ENCODE measurements at places on chromosomes 3 and 15.

DNA sequence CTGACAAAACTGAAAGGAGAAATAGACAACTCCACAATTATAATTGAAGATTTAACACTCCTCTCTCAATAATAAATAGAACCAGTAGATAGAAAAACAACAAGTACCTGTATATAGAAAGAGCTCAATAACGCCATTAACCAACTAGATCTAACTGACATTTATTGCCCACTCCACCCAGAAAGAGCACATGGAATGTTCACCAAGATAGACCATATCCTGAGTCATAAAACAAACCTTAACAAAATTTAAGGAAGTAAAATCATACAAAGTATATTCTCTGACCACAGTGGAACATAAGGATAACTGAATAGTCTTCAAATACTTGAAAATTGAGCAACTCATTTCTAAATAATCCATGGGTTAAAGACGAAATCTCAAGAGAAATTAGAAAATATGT lies 25.1 kb downstream of the KBTBD12 start:
- peak; percentile 5 for DNase-seq

DNA sequence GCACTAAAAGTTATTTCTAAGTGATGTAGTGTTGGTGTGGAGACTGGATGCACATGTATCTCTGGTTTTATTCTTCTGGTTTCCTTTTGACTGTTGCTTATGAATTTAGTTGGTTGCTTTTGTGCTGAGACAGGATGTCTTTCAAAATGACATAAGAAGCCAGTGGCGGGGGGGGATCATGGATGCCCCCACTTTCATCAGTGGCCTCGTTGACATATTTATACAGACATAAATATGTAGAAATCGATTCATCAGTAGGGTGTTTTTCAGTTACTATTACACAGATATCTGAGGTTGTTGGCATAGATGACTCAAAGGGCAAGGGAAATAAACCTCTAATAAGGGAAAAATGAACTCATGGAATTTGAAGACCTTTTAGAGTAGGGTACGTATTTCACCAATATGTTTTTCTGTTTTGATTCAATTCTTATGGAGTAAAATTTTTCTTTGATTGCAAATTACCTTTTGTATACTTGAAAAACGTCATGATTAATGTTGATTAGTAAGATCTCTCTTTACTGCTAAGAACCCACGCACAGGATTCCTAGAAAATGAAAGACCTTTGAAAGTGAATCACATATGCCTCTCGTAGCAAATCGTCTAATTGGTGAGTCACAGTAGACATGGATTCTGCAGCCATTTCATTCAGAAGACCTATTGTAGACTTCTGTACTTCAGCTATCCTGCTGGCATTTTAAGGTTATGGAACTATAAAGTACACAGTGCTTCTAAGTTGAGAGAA lies 97.4 kb upstream of the RBMS3 start:
- DNase-seq, result no peak

- DNase-seq, result no peak
Observed at GRCh38 chr3:46545818-46546630, 20.1 kb downstream of the LRRC2 start.

GRCh38 chr15:40343512-40343911 lies 2.8 kb upstream of the CCDC9B start:
- DNase-seq, result peak; percentile 55

- DNase-seq, result no peak
Observed at GRCh38 chr3:135217730-135218129, 422.7 kb downstream of the EPHB1 start.

DNA sequence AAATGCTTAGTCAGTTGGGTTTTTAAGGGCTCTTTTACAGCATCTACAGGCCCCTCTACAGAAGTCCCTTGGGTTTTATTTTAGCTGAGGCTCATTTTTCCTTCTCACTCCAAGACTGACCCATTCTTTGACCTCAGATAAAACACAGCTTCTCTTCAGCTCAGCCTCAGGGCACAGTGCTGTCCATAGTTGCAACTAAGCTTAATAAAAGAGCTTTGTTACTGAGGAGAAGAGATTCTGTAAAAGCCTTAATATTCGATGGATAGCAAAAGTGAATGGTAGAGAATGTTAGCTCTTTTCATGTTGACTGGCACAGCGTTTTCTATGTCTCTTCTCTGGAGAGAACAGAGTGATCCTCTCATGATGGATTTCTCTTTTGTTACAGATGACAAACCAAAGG lies 277.9 kb downstream of the BBX start:
- no peak for DNase-seq

GRCh38 chr3:88926221-88926620 lies 181.2 kb upstream of the EPHA3 start:
- no peak for DNase-seq

DNA sequence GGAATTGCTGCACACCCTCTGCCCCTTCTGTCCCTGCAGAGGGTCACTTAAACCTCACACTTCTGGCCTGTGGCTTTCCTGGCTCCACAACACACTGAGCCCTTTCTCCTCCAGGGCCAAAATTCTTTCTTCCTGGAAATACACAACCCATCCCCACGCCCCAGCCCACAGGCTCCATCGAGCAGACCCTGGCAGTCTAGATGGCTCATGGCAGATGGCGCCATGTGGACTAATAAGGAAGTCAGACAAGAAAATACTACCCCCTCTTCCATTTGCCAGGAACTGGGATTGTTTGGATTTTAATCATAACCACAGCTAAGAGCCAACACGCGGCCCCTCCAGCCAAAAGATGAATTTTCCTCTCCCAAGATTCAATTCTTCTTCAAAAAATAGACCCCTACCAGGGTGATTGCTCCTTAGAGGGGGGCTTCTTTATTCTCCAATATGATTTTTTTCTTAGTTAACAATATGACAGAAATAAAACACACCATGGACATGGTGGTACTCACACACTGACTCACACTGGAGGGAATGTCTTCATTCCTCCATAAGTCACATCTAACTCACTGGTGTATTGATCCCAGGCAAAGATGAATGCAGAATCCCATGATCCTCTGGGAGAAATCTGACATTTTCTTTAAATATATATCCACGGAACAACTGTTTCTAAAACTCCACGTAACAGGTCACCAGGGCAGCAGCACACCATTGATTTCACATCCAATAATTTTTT lies 111.5 kb downstream of the NTRK3 start:
- no peak for DNase-seq

DNA sequence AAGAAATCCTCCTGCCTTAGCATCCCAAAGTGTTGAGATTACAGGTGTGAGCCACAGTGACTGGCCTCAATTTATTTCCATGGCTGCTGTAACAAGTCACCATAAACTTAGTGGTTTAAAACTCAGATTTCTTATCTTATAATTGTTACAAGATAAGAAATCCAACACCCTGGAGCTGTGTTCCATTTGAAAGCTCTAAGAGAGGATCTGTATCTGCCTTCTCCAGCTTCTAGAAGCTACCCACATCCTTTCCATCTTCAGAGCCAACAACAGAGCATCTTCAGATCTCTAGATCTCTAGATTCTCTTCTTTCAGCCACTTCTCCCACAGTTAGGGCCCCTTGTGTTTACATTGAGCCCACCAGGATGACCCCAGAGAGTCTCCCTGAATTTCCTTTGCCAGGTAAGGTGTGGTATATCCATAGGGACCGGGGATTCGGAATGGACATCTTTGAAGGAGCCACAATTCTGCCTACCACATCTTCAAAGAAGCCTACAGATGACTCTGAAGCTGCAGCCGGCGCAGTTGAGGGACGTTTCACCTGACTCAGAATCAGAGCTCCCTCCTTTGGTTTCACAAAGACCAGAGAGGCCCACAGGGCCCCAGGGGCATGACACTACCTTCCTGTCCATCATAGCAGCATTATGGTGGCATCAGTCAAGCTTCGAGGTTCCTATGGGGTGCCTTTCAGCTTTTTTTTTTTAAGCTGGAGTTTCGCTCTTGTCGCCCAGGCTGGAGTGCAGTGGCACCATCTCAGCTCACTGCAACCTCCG lies 87.0 kb upstream of the IGF1R start:
- DNase-seq, result no peak

DNA sequence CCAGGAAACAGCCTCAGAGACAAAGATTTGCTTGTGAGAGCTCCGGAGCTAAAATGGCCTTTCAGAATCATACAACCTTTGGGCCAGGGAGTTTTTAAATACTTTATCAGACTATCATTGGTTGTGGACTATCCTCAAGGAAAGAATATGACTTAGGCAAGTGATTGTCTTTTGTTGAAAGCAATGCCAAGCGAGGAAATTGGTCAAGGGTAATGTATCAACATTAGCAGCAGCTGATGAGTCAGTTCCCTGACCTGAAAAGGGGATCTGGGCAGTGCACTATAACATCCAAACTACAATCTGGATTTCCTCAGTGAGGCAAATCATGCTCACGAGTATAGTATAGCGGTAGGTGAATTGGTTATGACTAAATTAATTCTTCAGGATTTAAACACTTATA lies 303.6 kb downstream of the LSAMP start:
- no peak for DNase-seq

GRCh38 chr15:72515591-72516389 lies 41.7 kb downstream of the ARIH1 start:
- DNase-seq, result no peak

- DNase-seq, result no peak
Observed at GRCh38 chr3:42691816-42692666, 6.7 kb downstream of the KLHL40 start.

- no peak for DNase-seq
Observed at GRCh38 chr15:75212200-75212858, 10.6 kb downstream of the C15orf39 start.

DNA sequence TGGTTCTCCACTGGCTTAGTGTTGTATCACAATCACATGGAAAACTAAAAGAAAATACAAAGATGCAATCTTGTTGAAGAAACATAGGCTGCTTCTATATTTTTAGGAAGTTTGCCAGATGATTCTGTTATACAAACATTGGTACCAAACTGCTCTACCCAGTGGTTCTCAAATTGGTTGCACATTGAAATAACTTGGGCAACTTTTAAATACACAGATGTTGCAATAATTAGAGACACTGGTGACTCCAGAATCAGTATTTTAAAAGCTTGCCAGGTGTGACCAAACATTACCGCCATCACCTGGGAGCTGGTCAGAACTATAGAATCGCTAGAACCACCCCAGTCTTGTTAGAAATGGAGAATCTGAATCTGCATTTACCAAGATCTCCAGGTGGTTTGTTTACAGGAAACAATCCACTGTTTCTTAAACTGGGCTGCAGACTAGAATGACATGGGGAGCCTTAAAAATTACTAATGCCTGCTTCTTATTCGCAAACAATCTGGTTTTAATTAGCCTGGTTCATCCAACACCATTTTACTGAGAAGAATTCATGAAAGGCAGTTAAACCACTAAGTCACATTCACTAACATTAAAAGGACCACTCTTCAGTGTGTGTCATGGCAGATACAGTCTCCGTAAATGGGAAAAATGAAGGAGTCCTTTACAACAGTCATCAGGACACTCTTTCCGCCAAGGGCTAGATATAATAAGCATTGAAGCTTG lies 76.5 kb downstream of the ACAP2 start:
- no peak for DNase-seq

- no peak for DNase-seq
Observed at GRCh38 chr15:74841891-74842373, 1.0 kb downstream of the ULK3 start.

GRCh38 chr3:58349792-58350626 lies 17.3 kb downstream of the PXK start:
- DNase-seq, result peak; percentile 86

DNA sequence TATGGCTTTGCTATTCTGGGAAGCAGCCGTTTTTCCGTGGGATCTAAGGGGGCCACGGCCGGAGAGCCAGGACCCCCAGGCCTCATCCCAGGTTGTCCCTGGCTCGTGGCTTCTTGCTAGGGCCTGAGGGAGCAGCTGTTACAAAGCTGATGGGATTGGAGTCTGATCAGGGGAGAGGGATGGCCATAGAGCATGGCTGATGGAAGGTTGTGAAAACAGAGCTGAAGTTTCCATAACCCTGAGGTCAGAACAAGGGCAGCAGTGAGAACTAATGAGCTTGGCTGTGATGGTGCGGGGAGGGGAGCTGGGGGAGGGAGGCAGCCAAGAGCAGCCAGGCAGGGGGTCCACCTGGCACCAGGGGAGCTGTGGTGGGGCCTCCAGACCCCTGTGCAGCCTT lies 63.0 kb downstream of the LINGO1 start:
- peak; percentile 41 for DNase-seq

- no peak for DNase-seq
Observed at GRCh38 chr3:71089271-71089847, 494.2 kb downstream of the FOXP1 start.

- DNase-seq, result peak; percentile 14
Observed at GRCh38 chr15:47523681-47524475, 193.4 kb upstream of the SEMA6D start.

DNA sequence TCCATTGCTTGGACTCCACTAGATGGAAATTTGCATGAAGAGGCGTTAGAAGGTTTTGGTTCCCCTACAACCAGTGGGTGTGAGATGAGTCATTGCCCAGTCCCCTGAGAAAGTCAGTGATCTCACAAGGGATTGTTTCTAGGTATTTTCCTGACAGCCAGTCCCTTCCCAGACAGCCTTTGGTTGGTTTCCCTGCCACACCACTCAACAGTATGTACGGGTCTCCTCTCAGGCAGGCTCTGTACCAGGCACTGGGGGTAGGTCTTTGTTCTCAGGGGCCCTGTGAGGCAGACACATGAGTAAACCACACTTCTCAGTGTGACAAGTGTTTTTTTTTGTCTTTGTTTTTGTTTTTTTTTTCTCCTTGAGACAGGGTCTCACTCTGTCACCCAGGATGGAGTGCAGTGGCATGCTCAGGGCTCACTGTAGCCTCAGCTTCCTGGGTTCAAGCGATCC lies 4.0 kb downstream of the LAMP3 start:
- no peak for DNase-seq

- no peak for DNase-seq
Observed at GRCh38 chr3:193836511-193836910, 243.5 kb downstream of the OPA1 start.

- DNase-seq, result peak; percentile 84
Observed at GRCh38 chr15:76987896-76988860, 6.7 kb upstream of the PSTPIP1 start.

DNA sequence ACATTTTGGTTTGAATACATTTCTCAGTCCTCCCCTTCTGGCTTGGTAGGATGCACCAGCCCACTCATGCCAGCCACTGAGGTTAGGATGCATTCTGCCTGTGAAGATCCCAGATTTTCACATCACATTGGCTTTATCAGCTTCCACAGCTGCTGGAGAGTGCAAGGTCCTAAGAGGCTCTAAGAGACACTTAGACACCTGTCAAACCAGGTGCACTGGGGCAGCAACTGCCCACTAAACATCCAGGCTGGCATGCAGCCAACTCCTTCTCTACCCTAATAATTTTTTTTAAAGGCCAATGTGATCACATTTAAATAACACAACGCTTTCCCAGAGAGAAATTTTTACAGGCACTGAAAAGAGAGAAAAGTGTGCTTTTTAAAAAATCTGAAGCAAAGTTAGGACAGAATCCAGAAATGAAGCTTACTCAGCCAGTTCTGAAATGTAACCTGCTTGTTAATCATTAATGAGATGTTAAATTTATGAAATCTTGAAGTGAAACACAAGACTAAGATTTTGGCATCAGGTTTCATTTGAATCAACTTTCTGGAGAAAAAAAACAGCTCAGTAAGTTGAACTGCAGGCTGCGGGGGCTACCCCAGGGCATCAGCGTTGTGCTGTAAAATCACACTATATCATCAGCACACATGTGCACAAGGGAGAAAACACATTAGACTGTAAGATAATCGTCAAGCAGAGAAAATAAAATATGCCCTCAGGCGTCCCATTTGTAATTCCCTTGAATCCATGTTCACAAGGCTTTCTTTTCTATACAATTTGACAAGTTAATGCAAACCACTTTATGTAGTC lies 312.9 kb downstream of the ZBBX start:
- DNase-seq, result no peak

- no peak for DNase-seq
Observed at GRCh38 chr3:13240928-13241618, 167.8 kb upstream of the IQSEC1 start.

GRCh38 chr3:179072100-179072438 lies 460 bp upstream of the ZMAT3 start:
- DNase-seq, result peak; percentile 73
